ENCODE measurements at places on chromosomes 3 and 15.

DNA sequence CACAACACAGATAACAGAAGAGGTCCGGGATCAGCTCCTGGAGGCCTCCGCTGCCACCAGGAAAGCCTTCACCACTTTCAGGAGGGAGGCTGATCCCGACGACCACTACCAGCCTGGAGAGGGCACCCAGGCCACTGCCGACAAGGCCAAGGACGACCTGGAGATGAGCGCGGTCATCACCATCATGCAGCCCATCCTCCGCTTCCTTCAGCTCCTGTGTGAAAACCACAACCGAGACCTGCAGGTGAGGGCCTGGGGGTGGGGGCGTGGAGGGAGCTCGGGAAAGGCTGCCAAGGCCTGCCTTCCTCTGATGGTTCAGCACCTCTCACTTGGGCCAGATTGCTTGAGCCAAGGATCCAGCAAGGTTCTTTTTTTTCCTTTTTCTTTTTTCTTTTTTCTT lies 210.7 kb upstream of the BHLHE40 start:
- DNase-seq = no peak

- no peak for DNase-seq
Measured at GRCh38 chr15:78981532-78982313, 36.9 kb upstream of the CTSH start.

DNA sequence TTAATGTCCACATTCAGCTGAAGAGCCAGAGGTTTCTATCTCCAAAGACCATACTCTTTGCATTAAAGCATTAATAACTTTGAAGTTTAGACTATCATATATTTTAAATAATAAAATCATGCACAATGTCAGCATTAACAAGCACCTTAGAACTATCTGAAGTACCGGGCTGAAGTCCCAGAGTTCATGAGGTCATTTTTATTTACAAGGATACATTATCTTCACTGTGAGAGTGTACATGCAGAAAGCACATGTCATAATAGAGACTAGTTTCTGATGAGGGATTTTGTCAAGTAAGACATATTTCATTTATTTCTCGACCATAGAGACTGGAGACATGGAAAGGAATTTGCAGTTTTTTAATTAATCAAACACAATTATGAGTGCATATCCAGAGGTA lies 52.4 kb upstream of the SI start:
- DNase-seq = no peak

- DNase-seq = no peak
Measured at GRCh38 chr15:83970295-83970890, 265.2 kb upstream of the GOLGA6L4 start.

GRCh38 chr3:197942956-197943556 lies 6.9 kb upstream of the RPL35A start:
- DNase-seq = peak; percentile 59

DNA sequence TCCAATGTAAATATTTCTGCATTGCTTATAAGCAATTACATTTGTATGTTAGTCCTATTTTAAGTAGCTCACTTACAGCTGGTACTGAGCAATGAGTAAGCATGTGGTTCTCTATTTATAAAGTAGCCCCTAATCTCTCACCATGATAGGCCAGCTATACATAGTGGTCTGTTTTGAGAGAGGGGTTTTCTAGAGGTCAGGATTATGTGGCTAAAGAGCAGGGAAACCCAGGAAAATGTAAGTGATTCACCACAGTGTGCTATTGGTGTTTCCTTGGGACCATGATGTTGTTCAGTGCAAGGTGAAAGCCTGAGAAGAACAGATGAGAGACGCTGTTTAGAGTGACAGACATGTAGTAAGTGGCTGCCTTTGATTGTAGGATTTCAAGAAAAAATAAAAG lies 26.4 kb downstream of the RBMS3 start:
- DNase-seq = no peak

DNA sequence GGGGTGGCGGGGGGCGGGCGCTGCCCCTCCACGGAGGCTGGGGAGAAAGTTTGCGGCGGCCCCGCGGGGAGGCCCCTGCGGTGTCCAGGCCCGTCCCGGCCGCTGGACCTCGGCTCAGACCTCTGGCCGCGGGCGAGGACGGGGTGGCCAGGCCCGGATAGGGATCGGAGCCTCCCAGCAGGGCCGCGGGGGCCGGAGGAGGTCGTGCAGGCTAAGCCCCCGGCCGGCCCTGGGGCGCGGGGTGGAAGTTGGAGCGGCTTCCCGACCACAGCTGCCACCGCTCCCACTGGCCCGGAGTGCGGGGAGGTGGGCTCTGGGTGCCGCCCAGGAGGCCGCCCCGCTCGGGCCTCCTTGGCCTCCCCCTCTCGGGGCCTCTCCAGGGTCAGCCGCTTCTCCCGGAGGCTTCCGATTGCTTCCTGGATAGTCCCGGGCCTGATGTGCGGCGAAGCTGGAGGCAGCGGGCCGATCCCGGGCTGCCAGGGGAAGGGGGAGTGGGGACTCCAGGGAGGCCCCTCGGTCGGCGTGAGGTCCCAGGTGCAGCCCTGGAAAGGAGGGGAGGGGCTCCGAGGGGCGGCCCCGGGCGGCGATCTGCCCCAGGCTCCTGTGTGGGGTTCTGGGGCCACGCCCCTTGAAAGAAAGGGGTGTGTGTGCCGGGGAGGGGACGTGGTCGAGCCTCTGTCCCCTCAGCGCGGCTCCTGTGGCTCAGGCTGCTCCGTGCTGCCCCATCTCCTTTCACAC lies 907 bp downstream of the PLXNA1 start:
- peak; percentile 45 for DNase-seq

- peak; percentile 90 for DNase-seq
Measured at GRCh38 chr15:59528961-59529402, 82.6 kb upstream of the GCNT3 start.

GRCh38 chr3:151145713-151146070 lies 57.3 kb downstream of the GPR171 start:
- DNase-seq = no peak

All from EH (cell line).